HCEC 1CT (cell line): ENCODE measurements at places on chromosomes 1 and 21.

DNA sequence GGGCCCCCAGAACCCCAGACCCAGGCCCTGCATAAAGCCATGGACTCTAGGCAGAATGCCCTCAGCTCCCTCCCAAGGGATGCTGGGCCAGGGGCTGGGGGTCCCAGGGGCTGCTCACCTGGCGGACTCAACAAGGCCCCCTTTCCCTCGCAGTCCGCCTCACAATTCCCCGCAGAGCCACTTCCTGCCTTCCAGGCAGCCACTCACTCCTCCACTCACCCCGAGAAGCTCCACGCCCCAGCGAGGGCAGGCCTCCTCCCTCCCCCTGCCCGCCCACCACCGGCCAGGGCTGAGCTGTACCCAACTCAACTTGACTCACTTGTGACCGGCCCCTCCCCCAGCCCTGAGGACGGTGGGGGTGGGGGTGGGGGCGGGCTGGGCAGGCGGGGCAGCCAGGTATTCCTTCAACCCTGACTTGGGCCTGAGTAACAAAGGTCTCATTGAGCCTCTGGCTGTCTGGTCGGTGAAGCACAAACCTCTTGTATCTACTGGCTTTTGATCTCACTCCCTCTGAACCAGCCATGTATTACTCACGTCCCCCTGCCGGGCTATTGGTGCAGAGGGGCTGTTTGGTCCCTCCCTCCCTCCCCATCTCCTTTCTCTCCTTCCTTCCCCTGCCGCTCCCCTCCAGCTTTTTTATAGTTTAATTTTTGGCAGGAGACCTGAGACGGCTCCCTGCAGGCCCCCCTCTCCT, 5.9 kb downstream of the BLACAT1 start:
- peak; percentile 13 for DNase-seq

GRCh38 chr1:184945029-184945428, 29.3 kb downstream of the NIBAN1 start:
- DNase-seq: no peak

- DNase-seq: no peak
Measured at GRCh38 chr1:178349801-178350200, 147.0 kb downstream of the CLEC20A start.

DNA sequence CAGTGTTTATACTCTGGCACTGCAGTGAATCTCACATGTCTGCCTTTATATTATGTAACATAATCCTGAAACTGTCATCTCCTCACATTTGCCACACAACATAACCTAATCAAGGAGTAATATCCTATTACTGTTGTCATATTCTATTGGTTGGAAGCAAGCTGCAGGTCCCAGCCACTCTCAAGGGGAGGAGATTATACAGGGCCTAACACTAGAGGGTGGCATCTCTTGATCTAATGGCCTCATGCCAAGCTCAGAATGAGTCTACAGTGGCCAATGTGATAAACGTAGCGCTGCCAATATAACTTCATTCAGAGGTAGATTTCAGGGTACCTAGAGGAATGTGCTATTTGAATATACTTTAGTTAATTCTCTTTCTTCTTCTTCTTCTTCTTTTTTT, 166.8 kb downstream of the BACH1 start:
- DNase-seq: no peak

GRCh38 chr1:231806623-231807495, 180.3 kb downstream of the DISC1 start:
- peak; percentile 9 for DNase-seq
